ENCODE measurements at places on chromosomes 2 and 18.

DNA sequence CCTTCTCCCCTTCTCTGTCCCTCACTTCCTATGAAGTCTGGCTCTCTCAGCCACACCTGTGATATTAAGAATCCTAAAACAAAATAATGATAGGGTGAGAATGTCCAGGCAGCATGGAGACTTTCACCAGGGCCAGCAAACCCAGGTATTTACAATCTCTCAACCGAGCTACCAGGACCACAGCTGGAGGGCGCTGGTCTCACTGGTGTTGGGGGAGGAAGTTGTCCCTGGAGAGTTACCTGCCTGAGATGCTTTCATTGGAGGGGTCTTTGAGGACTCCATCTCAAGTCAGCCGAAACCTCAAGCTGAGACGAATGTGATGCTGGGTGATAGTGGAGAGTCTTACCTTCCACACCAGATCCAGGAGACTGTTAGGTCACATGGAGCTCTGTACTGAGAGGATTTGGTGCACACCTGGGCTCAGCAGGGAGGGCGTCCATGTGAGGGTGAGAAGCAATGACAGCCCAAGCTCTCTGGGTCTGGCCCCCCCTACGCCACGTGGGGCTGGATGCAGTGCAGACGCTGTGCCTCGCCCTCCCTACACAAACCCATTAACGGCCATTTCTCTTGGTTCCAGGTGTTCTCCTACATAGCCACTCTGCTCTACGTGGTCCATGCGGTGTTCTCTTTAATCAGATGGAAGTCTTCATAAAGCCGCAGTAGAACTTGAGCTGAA, 27.4 kb downstream of the MAL start:
- no peak for DNase-seq

GRCh38 chr2:196640031-196640548, 575 bp downstream of the CCDC150 start:
- DNase-seq = no peak

GRCh38 chr2:186641807-186642321, 52.0 kb upstream of the FAM171B start:
- DNase-seq = peak; percentile 40

GRCh38 chr2:54287532-54287931, 31.5 kb upstream of the TSPYL6 start:
- no peak for DNase-seq

DNA sequence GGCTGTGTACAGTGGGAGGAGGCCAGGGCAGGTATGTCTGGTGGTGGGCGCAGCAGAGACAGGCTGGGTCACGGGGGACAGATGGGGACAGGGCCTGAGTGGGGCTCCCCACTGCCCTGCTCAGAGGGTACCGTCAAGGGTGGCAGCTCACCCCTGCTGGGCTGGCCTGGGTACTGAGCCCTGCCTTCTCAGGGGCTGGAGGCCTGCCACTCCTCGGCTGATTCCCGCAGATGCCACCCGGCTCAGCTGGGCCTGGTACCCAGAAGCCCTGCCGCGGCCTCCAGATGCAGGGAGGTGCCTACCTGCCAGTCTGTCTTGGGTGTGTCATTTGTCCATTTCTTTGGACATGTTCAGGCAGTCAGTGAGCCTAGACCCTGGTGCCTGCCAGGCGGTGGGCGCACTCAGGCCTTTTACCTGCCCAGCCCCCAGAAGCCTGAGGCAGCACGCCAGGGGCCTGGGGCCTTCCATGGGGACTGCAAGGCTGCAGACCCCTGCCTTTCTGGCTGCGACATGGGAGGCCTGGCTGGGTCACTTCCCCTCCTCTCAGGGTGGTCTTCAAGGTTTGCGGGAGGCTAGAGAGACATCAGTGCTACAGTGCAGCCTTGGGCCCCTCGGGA, 3.3 kb downstream of the SNORC start:
- no peak for DNase-seq

- peak; percentile 73 for DNase-seq
Measured at GRCh38 chr18:58578835-58579560, 49.9 kb downstream of the ALPK2 start.

- no peak for DNase-seq
Measured at GRCh38 chr2:241943961-241944575, 74.5 kb downstream of the RTP5 start.

DNA sequence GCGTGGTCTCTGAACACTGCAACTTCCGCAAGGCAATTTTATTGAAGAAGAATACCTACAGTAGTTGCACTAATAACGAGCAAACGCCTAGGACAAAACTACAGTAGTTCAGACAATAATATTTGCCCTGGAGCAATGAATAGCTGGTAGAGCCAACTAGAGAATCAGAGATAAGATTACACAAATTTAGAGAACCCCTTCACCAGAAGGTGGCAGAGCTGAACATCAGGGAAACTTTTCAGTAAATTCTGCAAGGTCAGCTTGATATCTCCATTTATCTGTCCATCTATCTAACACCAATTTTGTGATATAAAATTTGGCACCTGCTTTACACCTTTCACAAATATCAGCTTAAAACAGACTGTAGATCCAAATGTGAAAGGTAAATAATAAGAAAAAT, 43.8 kb downstream of the CDH19 start:
- no peak for DNase-seq

GRCh38 chr2:182144041-182144775, 158.6 kb downstream of the PPP1R1C start:
- DNase-seq = no peak

GRCh38 chr2:98013407-98014042, 17.8 kb upstream of the TMEM131 start:
- no peak for DNase-seq

GRCh38 chr2:200765139-200765951, 46.4 kb upstream of the BZW1 start:
- peak; percentile 63 for DNase-seq

DNA sequence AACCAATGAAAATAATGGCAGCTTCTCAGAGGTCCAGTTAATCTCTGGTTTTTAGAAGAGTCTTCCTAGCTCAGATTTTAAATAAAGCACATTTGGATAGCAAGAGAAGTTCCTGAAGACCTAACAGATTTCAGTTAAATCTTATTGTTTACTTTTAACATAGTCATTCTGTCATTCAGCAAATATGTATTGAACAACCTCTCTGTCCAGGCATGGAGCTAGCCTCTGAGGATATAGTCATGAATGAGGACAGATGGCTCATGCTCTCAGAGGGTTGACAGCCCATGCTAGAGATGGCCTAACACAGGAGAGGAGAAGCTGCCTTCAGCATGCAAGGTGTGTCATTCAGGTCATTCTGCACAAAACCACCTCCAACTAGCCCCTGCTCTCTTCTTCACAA, 6.2 kb downstream of the CCBE1 start:
- DNase-seq = no peak

GRCh38 chr18:46460754-46461153, 196.3 kb downstream of the LOXHD1 start:
- DNase-seq = no peak

DNA sequence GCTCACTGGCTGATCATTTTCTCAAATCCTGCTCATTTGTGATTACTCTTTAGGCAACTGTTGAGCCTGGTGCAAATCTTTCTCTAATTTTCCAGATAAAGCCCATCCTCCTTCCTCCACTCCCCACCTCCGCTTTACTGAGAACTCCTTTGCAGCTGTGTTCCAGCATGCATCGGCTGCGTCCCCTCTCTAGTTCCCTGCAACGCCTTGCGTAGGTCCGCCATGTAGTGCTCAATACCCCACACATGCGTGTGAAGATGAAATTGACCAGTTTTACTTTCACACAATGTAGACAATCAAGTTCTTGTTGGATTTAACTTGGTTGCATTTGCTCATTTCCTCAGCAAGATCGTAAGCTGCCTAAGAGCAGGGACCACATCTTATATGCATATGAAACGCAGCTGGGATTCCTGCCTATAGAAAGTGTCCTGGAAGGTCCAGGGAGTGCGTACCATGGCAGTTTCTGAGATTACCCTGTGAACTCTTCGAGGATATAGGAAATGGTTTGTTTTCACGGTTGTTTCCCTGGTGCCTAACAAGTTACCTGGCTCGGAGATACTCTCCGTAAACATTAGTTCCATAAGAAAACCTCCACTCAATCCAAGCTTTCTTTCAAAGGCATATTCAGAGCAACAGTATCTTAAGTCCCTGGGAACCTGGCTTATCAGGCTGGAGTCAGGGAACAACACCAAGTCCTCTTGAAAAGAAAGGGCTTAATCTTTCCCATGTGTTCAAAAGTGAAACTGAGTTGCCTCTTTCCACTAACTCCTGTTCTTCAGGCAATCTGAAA, 766.4 kb upstream of the ID2 start:
- DNase-seq = no peak

GRCh38 chr2:225100856-225101294, 58.6 kb upstream of the DOCK10 start:
- DNase-seq = peak; percentile 90

- no peak for DNase-seq
Measured at GRCh38 chr2:105711394-105711793, 33.3 kb upstream of the NCK2 start.

- no peak for DNase-seq
Measured at GRCh38 chr18:64918851-64919250, 770.0 kb upstream of the LINC00305 start.

DNA sequence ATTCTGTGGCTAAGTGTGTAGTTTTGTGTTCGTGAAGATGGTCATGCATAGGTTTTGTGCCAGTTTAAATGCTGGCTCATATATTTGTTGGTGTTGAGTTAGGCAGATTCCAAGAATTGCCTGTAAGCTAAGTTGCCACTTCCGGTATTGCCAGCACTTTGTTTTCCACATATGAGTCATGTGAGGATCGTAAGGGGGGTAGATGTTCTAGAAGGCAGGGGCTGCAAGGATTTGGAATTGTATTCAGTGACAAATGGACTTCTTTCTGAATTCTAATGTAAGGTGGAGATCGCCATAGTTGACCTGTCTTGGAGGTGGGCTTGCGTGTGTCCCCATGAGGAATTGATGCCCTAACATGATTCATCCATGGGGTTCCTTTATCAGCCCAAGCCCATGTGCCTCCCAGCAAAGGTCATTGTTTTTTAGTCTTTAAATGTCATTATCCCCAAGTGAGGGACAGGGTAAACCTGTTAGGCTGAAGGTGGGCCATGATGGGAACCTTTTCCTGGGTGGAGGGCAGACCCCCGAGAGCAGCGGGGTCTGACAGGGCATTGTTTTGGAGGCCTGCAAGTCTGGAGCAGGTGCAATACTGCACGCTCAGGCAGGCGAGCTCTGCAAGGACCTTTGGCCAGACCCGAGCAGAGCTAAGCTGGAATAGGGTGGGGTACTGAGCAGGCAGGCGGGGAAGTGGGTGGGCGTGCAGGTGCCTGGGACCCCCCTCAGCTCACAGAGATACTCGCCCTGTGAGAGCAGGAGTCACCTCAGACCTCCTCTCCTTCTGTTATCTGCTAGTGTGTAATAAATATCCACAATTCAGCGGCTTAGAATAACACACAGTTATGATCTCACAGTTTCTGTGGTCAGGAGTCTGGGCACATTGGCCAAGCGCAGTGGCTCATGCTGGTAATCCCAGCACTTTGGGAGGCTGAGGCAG, 77.4 kb downstream of the LRRFIP1 start:
- no peak for DNase-seq

GRCh38 chr2:43388371-43388770, 162.0 kb upstream of the ZFP36L2 start:
- DNase-seq = no peak

GRCh38 chr2:191386938-191387536, 141.8 kb downstream of the MYO1B start:
- DNase-seq = peak; percentile 80

GRCh38 chr18:61734396-61734795, 158.4 kb downstream of the RNF152 start:
- no peak for DNase-seq

DNA sequence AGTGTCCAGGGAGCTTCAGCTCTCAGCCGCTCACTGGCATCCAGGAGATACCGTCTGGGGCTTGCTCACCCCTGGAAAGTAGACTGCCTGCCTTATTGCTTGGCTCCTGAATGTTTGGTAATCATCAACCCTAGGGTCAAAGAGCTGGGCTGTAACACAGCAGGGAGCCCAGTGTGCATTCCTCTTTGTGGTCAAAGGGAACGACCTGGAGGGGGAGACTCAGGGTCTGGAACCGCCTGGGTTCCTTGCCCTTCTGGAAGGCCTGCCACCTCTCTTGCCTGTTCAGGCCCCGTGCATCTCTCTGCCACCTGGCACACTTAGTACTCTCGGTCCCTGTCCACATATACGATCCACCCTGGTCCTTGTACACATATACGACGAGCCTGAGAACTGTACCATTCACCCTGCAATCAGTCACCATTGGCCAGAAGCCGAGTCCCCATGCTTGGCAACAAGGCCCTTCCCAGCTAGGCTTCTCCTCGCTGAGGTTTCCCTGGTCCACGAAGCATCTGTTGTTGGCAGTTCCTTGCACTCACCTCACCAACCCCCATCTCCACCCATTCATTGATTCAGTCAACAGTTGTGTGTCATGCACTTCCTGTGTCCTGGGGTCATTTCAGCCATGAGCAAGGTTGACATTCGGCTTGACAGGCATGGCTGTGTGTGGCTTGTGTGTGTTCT, at the start of gene NAT8:
Gene NAT8, minus strand, starts transcription at position 85 of the 681 bp plus-strand sequence. CDS start 794 bp downstream, outside the sequence.
- DNase-seq = no peak

GRCh38 chr2:65465124-65465523, 32.7 kb upstream of the SPRED2 start:
- no peak for DNase-seq

GRCh38 chr18:23580677-23581367, 5.5 kb downstream of the NPC1 start:
- DNase-seq = no peak

DNA sequence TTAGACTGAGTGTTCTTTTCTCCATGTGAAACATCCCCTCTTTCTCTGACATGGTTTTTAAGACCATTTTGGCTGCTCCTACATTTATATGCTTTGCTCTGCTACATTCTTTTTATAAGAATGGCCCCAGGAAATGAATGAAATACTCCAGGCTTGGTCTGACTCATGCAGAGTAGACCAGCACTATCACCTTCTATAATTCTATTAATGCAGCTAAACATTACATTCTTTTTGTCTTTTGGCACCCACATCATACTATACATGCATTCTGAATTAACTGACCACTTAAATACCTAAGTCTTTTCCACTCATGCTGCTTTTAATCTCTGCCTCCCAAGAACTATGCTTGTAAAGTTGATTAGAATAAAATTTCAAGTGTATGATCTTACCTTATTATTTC, 94.1 kb downstream of the AAK1 start:
- no peak for DNase-seq

DNA sequence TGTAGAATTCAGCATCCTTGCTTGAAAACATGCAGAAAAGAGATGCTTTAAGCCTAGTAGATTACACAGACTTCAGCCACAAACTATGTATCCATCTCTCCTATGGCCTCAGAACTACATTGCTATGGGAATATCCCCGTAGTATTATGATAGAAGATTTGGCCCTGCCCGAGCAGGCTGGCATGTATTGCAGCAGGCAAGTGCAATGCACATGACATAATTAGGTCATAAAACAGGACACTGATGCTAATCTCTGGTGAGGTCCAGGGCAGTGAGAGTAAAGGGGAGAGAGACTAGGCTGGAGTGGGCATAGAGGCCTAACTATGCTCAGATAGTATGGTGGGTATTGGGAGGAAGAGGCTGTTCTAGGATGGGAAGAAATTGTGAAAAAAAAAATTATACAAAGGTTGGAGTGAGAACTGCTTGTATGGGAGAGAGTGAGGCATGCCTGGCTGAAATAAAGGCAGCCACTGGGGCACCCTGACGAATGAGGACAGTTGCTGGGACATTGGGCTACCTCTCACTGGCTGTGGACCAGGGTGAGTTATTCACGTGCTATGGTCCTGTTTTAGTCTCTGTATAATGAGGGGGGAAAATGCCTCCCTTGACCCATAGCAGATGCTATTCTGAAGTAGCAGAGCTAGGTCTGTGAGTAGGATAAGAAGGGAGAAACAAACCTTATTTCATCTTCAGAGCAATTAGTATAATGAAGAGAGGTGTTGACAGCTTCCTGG, 1.6 kb upstream of the PLA2R1 start:
- no peak for DNase-seq

- DNase-seq = no peak
Measured at GRCh38 chr18:28511413-28511821, 334.5 kb upstream of the CDH2 start.

Data from AG04449 (cell line).